Endothelial cell of umbilical vein (primary cell): ENCODE measurements at places on chromosomes 6 and 20. TPM values are rescaled to one million over a fixed set of nuclear protein-coding genes. Genes with fewer than 3 reads are reported as not detected.

DNA sequence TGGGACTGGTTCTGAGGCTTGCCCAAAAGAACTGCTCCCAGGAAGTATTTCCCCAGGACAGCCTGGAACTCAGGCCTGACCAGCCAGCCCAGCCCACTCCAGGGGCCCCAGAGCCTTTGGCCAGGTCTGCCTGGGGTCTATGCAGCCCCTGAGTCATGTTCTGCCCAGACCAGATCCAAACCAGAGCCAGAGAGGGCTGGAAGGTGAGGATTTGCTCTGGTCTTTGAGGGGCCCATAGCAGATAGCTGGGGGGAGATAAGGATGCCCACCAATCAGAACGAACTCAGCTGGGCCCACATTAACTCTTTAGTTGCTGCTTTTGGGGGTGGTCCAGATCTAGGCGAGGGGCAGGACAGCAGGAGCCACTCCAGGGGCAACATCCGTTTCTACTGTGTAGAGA lies 16.8 kb downstream of the C6orf132 start:
- no peak for DNase-seq

The MUCL3 gene
- not detected in 2 replicates for total RNA-seq

The MYMX gene
- total RNA-seq: not detected in 2 replicates

The MYB gene
- 0.53 and 0.58 TPM in 2 replicates for total RNA-seq

GRCh38 chr6:8080362-8081151 lies 16.4 kb upstream of the BLOC1S5 start:
- peak; percentile 71 for DNase-seq

DNA sequence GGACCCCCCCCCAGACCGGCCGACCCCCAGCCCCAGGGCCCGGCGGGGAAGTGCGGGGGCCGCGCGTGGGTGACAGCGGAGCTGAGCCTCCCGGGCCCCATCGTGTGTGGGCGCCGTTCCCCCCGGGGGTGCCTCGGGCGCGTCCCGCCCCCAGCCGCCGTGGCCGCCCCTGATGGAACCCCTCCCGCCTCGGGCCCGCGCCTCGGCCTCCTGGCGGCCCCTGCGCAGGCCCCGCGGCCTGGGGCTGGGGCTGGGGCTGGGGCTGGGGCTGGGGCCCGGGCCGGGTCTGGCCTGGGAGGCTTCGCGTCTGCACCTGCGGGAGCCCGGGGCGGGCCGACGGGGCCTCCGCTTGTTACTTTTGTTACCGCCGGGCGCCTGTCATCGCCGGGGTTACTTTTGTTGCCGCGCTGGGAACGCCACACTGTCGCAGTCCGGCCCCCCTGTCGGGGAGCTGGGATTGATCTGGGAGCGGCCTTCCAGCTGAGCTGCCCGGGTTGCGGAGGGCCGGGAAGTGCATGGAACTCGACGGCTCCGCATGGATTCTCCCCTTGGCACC lies 598 bp downstream of the OGFR start:
- DNase-seq: no peak

GRCh38 chr6:145507239-145507638 lies 228.1 kb downstream of the EPM2A start:
- DNase-seq: no peak

The THBS2 gene
- not detected in 2 replicates for total RNA-seq

GRCh38 chr20:11032611-11033010 lies 358.8 kb upstream of the JAG1 start:
- no peak for DNase-seq

The NOTCH4 gene
- 114 and 120 TPM in 2 replicates for total RNA-seq

The TNFAIP3 gene
- total RNA-seq: 4.2 and 8.6 TPM in 2 replicates

DNA sequence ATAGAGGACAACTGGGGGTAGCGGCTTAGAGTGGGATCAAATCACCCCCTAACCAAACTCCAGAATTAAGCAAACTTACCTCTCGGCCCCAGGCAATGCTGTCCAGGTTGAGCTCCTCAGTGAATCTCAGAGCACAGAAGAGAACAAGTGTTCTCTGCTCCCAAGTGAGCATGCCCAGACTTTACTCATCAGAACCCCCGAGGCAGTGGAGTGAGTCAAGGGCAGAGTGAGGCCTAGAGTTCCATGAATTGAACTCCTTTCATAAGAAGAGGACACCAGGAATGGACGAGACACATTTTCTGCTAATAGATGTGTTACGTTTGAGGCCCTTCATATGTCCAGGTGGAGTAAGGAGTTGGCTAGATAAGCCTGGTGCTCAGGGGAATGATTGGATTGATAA lies 134.0 kb upstream of the DTNBP1 start:
- no peak for DNase-seq

GRCh38 chr6:134636186-134636799 lies 313.6 kb downstream of the ALDH8A1 start:
- no peak for DNase-seq

The GMNN gene
- total RNA-seq: 51.9 and 52.6 TPM in 2 replicates

The MC3R gene
- total RNA-seq: not detected in 2 replicates

DNA sequence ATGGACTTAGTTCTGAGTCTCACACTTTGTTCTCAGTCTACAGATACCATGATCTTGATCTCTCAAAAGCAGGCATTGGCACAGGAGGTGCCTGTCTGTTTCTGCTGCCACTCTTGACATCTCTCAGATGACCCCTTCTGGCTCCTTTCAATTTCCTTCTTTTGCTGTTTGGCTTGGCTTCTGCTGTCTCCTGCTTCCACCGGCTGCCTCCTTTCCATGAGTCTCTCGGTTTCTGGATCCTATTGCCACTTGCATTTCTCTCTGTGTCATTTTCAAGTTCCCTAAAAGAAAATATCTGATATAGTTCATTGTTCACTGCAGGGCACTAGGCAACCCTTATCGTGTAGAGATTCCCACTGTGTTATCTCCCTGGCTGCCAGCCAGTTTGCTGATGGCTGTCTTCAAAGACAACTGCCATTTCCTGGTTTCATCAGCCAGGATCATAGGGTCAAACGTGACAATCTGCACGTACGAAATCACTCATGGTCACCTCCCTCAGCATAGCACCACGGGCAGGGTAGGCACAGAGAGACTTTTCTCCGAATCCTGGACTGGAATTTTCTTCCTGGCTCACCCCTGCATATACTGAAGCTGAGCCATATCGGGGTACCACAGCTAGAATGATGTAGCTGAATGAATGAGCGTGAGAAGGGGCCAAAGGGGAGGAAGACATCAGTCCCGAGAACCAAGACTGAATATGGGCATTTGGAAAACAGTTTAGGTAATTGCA lies 144.6 kb upstream of the TMEM170B start:
- DNase-seq: peak; percentile 43

DNA sequence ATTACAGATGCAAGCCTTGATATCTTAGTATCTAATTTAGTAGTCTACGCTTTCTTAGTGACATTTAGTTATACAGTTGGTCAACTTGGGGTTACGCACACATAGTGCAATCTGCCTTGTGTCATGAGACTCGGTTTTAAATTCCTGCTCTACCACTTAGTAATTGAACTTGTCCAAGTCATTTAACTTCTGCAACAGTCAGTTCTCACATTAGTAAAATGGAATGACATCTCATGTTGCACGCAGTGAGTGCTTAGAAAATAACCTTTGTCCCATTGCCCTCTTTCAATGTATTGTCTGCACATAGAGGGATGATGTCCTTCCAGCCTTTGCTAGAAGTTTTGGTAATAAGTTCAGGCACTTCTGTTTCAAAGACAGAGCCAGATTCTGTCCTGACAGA lies 48.6 kb downstream of the TMEM170B start:
- no peak for DNase-seq

- peak; percentile 79 for DNase-seq
Observed at GRCh38 chr6:20572940-20573339, 38.7 kb downstream of the CDKAL1 start.

DNA sequence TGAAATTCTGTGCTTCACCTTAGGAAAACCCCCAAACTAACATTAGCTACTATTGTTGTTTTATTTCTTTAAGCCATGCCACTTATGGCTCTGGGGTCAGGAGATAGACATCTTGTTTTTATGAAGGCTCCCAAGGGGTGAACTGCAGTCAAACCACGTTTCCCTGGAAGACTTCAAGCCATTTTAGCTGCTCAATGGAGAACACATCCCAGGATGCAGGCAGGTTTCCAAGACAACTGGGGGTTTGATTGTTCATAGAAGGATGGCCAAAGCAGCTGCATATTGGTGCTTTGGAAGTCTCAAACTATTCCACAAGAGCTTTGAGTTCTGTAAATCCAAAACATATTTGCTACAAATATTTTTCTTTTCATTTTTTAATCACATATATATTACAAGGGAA lies 818.0 kb downstream of the MAFB start:
- no peak for DNase-seq

DNA sequence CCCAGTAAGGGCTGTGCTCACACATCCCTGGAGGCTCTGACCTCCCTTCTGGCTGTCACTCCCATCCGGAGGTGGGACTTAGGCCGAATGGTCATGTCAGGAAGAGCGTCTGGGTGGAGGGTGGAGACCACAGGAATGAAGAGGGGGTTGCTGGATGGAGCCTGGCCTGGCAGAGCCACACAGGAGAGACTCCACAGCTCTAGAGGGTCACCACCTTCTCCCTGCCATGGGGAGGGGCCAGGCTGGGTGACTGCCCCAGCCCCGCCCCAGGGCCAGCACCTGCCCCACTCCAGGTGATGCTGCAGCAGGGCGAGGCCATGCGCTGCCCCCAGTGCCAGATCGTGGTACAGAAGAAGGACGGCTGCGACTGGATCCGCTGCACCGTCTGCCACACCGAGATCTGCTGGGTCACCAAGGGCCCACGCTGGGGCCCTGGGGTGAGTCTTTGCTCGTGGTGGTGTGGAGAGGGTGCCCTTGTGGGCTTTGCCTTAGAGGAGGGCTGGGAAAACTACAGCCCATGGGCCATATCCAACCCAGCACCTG lies 20.6 kb downstream of the RBCK1 start:
- DNase-seq: no peak
